ENCODE measurements at places on chromosomes 16 and 17. TPM values are rescaled to one million over a fixed set of nuclear protein-coding genes. Genes with fewer than 3 reads are reported as not detected.

KRTAP2-3 gene
- not detected for polyA plus RNA-seq

SLC5A11 gene
- polyA plus RNA-seq = 0.37 TPM

SHBG gene
- polyA plus RNA-seq = 0.13 TPM

NPIPB2 gene
- not detected for polyA plus RNA-seq

CHRNE gene
- polyA plus RNA-seq = 2.1 TPM

CNGB1 gene
- not detected for polyA plus RNA-seq

BRCA1 gene
- 1.5 TPM for polyA plus RNA-seq

RBBP6 gene
- 13.2 TPM for polyA plus RNA-seq

ZNF778 gene
- 0.51 TPM for polyA plus RNA-seq

TSPAN10 gene
- polyA plus RNA-seq = not detected

Measured in CD14-positive monocyte (primary cell).